ENCODE measurements at places on chromosomes 11 and 22. TPM values are rescaled to one million over a fixed set of nuclear protein-coding genes. Genes with fewer than 3 reads are reported as not detected.

DNA sequence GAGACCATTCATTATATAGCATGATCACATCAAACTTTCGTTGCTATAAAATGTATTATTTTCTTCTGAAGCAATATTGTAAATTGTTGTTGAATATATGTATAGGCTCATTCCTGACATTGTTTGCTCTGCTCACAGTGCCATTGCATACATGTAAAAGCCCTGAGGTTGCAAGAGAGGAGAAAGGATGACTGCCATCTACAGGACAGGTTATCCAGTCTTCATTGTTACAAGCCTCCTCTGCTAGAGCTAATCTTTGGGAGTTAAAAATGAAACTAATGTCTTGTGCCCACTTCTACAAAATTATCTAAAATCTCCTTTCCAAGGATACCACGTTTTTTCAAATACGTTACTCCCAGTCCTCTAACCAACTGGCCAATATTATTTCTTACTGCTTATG lies 16.4 kb upstream of the OR5AL1 start:
- no peak for DNase-seq

Gene WDR74
- polyA plus RNA-seq = 70.6 TPM

DNA sequence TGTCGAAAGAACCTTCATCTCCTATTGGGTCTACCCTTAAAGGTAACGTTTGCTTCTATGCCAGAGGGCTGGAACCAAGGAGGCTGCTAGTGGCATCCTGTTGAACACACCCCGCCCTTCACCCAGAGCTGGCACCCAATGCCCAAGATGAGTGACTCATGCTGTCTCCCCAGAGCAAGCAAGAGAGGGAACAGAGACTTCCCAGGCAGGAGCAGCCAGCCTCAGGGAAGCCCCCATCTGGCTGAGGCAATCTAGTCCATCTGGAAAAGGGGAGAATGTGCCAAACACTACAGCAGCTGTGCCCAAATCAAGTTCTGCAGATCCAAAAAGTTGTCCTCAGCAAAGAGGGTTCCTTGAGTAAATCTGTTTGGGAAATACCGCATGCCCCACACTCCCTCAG lies 91.9 kb upstream of the TP53I11 start:
- no peak for DNase-seq

Gene CD3E
- 0.25 TPM for polyA plus RNA-seq

Gene MCHR1
- polyA plus RNA-seq = 0.23 TPM

DNA sequence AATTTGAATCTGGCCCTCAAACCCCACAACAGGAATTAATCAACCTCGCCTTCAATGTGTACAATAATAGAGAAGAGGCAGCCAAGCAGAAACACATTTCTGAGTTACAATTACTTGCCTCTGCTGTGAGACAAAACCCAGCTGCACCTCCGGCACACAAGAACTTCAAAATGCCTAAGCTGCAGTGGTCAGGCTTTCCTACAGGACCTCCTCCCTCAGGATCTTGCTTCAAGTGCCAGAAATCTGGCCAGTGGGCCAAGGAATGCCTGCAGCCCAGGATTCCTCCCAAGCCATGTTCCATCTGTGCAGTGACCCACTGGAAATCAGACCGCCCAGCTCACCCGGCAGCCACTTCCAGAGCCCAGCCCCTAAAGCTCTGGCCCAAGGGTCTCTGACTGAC lies 3.4 kb upstream of the NDUFC2 start:
- no peak for DNase-seq

Gene OSBP
- polyA plus RNA-seq = 22.2 TPM

- DNase-seq = no peak
Observed at GRCh38 chr11:27233654-27234042, 129.4 kb downstream of the CCDC34 start.

GRCh38 chr11:134802598-134802997 lies 390.6 kb upstream of the B3GAT1 start:
- DNase-seq = no peak

- no peak for DNase-seq
Observed at GRCh38 chr22:34886812-34887211, 179.1 kb upstream of the ISX start.

DNA sequence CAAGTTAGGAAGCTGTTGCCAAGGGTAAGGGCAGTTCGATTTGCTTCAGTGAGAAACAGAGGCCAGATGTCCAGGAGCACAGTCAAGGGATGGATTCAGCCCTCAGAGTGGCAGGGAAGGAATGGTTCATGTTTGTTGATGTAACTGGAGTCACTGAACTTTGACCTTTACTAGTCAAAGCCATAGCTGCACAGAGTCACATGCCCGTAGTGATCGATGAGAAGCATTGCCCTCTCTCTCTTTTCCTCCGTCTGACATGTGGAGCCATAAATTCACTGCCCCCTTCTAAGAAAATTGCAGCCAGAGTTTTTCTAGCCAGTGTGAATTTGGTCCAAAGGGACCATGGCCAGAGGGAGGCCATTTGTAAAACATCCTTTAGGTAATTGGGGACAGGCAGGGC lies 124.1 kb upstream of the MTNR1B start:
- DNase-seq = no peak

- no peak for DNase-seq
Observed at GRCh38 chr11:103947546-103947919, 88.9 kb upstream of the DDI1 start.

Gene GTSE1
- polyA plus RNA-seq = 0.19 TPM

DNA sequence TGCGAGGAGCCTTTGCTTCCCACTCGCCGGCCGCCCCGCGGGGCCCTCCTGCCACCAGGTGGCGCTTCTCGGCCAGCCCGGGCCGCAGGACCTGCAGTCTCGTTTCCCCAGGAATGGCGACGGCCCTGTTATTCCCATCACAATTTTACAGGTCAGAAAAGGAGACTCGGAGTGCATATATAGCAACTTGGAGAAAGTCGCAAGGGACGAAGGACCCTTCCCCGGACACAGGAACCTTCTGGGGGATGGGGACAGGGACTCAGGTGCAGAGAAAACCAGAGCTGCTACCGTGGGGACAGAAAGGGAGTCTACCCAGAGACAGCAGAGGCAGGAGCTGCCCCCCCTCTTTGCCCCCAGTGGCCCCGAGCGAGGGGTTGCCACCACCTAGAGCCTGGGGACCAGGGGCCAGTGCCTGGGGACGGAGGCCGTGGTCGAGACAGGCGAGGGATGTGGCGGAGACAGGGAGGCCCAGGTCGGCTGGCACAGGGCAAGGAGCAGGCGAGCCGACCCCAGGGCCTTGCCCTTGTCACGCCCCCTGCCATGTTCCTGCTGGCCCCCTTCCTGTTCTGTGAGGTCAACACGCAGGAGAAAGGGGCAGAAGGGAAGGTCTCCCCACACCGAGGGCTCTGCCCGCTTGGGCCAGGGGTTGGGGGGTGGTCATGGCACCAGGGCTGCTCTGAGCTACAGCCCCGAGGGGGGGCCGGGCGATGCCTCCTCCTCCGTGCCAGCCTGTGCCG lies 3.5 kb upstream of the KRTAP5-6 start:
- peak; percentile 78 for DNase-seq

Gene MMP1
- not detected for polyA plus RNA-seq

- peak; percentile 33 for DNase-seq
Observed at GRCh38 chr11:33329705-33330329, 72.6 kb downstream of the HIPK3 start.

GRCh38 chr11:24375931-24376330 lies 120.9 kb upstream of the LUZP2 start:
- DNase-seq = no peak

- DNase-seq = no peak
Observed at GRCh38 chr22:32421484-32421883, 9.4 kb upstream of the RTCB start.

DNA sequence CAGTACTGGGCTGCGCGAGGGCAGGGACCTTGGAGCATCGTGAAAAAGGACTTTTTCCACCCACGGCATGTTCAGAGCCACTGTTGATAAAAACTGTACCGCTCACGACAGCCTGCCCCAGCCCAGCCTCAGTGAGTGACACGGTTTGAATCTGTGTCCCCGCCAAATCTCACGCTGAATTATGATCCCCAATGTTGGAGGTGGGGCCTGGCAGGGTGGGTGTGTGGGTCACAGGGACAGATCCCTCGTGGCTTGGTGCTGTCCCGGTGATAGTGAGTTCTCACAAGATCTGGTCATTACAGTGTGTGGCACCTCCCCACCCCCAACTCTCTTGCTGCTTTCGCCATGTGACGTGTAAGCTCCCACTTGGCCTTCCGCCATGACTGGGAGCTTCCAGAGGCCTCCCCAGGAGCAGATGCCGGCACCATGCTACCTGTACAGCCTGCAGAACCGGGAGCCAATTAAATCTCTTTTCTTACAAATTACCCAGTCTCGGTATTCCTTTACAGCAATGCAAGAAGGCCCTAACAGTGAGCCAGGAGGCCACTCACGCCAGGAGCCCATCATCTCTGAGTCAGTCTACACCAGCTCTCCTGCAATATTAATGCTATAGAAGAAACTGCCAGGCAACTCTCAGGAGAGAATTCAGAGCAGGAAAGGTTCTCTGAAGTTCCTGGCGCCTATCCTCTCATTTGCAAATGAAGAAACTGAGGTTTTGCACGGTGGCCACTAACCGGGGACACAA lies 1.3 kb downstream of the TOLLIP start:
- DNase-seq = no peak

DNA sequence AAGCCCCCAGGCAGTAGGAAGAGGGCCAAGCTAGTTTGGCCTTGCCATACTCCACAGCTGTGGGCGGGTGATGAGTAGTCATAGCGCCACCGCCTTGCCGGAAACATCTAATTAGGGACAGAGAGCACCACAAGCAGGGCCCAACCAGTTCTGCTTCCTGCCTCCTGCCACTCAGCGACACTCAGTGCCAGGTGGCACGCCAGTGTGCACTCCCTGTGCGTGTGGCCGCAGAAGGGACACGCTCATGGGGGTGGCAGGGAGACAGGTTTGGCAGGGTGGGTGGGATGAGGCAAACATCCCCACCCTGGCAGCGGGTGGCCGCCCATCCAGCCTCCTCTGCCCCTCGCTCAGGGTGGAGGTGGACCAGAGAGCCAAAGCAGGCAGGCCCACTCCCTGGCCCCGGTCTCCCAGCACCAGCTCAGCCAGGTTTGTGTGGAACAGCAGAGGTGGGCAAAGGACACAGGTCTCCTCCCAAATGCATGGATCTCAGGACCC lies 4.9 kb downstream of the OVOL1 start:
- no peak for DNase-seq

Gene CEP126
- polyA plus RNA-seq = 0.88 TPM

- no peak for DNase-seq
Observed at GRCh38 chr11:126346586-126346940, 8.9 kb upstream of the ST3GAL4 start.

DNA sequence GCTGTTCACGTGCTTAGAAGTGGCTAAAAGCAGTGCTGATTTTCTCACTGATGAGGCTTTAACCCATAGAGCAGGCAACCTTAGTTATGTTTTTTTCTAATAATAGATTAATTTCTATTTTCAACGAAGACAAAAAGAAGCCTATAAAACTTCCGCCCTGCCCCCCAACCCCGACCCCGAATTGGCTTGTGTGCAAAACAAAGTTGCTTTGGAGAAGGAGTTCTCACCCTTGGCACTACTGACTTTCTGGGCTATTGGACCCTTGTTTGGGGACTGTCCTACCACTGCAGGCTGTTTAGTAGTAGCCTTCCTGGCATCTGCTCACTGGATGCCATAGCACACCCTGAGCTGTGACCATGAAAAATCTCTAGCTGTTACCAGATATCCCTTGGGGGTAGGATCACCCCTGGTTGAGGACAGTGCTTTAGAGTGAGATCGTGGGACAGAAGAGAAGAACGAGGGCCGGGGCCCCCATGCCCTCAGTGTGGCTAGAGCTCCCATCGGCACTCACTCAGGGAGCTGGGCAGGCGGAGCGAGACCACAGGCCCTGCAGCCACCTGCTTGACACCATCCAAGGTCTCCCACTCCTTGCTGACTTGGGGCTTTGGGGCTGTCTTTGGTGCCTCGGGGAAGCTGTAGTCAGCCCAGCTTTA lies 16.9 kb downstream of the SLC37A2 start:
- no peak for DNase-seq

DNA sequence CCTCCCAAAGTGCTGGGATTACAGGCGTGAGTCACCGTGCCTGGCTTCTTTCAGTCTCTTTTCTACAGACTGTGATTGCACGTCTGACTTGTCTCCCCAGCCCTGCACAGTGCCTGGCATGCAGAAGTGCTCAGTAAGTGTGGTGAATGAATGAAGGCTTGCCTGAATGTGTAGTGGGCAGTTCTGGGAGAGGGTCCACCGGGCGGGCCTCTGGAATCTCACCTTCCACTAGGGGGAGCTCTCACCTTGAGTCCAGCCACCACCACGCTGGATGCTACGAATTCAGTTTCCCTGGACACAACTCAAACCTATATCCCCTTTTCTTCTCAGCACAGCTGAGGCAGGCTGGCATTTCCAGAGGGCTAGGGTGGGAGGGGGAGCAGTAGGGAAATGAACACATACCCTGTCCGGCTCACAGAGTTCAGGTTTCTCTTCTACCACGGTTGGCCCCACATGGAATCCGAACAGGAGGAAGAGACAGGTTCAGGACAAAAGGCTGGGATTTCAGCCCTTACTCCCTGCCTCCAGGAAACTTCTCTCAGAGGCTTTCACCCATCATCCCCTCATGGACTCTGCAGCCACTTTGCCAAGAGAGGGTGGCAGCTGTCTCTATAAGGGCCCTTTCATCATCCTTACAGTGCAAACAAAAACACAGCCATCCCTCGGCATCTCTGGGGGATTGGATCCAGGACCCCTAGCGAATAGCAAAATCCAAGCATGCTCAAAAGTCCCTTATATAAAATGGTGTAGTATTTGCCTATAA lies 86.8 kb downstream of the NECTIN1 start:
- DNase-seq = no peak

Gene SIRT3
- polyA plus RNA-seq = 23.6 TPM

DNA sequence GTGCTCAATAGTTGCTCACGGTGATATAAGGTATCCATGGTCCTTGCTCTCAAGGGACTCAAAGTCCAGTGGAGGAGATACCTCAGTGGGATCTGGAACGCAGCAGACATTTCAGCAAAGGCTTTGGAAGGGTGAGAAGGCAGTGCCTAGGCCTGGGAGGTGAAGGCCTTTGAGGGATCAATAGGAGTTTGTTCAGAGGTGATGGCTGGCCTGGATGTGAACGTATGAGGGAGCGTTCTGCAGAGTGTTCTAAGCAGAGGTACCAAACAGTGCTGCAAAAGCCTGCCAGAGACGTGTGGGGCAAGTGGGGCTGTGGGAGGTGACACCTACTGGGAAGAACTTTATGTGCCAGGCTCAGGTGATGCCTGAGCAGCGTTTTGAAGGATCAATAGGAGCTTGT lies 7.4 kb upstream of the MB start:
- DNase-seq = no peak

Gene SLC25A45
- 3.8 TPM for polyA plus RNA-seq

DNA sequence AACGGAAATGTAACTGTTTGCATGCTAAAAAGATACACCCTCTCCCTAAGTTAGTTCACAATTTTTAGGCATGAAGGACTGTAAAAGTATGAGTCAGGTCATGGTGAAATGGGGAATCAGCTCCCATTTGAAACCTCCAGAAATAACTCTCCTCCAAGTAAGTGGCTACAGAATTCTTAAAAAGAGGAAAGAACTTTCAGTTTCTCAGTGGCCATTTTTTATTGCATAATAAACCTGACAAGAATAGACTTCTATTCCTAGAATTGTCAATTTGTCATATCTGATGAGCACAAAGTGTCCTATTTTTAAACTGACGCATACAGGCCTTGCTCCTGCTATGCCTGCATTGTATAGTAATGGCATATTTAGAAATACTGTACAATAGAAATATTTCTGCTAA lies 612.2 kb downstream of the CNTN5 start:
- DNase-seq = no peak
